ENCODE measurements at places on chromosomes 11 and 22.

DNA sequence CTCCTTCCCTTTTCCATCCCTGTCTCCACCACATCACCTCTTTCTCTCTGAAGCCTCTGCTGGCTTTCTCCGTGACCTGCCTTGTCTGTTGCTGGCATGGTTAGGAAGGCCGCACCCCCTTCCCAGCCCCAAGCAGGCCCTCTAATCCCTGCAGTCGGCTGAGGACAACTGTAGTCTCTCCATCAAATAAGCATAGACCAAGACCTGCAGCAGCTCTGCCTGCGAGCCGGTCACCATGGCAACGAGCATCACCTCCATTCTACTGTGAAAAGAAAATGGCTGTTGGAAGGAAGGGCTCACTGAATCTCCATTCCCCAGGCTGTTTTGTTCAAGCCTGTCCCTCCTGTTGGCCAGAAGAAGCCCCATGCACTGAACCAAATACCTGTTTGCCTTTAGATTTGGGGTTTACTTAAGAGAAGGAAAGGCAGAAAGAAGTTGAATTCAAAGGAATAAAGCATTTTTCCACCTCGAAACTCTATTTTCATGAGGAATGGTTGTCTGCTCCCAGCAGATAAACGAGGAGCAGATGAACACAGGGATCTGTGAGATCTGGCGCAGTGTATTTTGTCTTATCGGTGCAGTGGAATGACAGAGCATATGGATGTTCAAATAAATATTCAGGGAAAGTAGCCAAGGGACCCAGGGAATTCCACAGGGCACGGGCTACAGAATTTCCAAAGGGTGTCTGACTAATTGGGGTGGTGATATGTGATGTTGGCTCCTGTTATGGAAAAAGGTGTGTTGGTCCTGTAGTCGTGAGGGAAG, 113.1 kb upstream of the TTC12 start:
- no peak for DNase-seq

DNA sequence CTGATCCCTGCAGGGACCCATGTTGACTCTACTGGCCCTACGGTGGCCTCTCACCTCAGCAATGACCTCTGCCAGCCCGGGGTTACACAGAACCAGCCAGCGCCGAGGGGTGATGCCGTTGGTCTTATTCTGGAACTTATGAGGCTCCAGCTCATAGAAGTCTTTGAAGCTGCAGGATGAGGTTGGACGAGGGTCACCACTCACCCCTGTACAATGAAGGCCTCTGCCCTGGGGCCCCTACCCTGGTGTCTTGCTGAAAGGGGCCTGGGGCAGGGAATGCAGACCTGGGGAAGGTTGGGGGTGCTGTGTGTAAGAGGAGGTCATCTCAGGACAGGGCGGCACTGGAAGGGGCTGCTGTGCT, 6.8 kb downstream of the PYGM start:
- no peak for DNase-seq

- DNase-seq: no peak
Measured at GRCh38 chr11:43434893-43435292, 76.2 kb downstream of the TTC17 start.

DNA sequence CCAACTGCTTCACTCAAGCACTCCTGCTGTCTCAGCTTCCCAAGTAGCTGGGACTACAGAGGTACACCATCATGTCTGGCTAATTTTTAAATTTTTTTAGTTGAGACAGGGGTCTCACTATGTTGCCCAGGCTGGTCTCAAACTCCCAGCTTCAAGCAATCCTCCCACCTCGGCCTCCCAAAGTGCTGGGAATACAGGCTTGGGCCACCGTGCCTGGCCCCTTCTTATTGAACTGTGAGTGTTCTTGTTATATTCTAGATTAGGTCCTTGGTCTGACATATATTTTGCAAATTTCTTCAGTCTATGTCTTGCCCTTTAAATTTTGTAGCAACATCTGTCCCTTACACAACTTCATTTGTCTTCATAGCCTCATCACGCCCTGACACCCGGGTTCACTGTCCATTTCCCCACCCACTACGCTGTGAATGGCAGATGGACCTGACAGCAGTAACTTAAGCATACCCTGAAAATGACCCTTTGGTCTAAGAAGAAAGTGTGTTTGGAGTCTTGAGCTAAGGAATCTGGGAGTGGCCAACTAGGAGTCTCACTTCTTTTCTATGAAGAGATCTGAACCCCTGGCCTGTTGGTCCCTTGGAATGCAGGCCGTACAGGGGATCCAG, 4.2 kb upstream of the FAM118A start:
- DNase-seq: no peak

DNA sequence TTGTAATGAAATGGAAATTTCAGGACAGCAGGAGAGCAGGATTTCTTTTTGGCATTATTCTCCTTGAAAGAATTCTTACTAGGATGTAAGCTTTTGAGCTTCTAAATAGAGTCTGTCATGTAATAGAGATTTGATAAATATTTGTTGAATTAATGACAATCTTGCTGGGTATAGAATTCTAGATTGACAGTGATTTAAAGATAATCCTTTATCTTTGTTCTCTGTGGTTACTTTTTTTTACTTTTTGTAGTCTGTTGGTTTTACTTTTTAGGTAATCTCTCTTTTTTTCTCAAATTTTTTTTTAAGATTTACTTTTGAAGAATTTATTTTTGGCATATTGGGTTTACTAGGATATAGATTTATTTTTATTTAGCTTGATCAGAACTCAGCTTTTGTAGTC, 54.8 kb downstream of the TMEM135 start:
- no peak for DNase-seq

DNA sequence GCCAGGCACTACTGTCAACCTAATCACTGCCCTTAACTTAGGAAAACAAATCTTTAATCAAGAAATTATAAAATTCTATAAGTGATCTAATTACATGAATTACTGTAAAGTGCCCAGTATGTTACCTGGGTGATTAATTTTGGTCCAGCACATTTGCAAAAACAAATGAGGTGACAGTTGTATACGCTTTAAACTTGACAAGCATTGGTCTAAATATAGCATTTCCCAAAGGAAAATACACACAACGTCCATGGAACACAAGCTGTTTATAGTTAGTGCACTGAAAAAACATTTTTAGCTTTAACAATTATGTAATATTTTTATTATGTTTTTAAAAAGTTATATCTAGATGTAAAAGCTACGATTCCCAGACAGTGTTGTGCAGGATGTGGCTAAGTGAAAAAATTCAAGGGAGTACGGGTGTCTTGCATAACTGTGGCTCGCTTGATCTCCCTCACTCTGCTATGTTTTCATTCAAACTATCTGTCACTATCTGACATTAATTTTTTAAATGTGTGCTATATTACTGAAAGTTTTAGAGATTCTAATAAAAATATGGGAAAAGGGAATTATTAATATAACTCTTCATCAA, 38.8 kb downstream of the PGR start:
- no peak for DNase-seq

DNA sequence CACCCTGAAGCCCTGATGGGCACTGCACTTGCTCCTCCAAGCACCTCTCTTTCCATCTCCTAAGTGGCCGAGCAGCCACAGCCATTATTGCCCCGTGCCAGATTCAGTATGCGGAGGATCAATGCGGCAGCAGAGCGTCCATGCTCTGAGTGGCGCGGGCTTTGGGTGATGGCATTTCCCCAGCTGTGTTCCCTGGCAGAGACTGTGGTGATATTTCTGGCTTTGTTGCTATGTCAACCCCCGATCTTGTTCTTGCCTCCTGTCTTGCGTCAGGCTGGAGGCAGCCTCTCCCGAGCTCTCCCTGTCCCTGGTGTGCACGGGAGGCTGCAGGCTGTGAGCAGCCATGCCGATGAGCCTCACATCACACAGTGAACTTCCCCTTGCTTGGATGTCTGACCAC, 1018.6 kb downstream of the TBC1D22A start:
- DNase-seq: no peak

DNA sequence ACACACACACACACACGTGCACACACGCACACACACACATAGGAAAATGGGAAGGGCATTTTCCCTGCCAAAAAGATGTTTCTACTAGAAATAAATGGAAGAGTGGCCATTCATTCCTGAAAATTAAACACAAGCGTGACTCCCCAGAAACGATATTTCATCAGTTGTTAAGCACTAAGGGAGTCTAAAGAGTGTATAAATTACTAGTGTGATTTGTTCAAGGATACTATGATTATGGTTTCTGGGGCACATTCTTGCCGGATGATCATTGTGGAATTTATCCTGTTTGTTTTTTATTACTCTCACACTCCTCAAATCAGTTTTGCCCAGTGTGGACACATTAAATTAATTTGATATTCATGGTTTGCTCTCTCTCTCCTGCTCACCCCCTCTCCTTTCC, 16.4 kb upstream of the AMOTL1 start:
- no peak for DNase-seq
